ENCODE measurements at places on chromosomes 12 and 14. TPM values are rescaled to one million over a fixed set of nuclear protein-coding genes. Genes with fewer than 3 reads are reported as not detected.

The ANO4 gene
- total RNA-seq = 0.15 TPM

The LRP1-AS gene
- total RNA-seq = not detected

The FAM90A1 gene
- not detected for total RNA-seq

The SDR39U1 gene
- total RNA-seq = 58.7 TPM

The PLEK2 gene
- total RNA-seq = 22.4 TPM

The ANKRD33 gene
- not detected for total RNA-seq

The ZC2HC1C gene
- 1.3 TPM for total RNA-seq

The NFATC4 gene
- total RNA-seq = 0.23 TPM

The KCNJ8 gene
- not detected for total RNA-seq

The TRIM9 gene
- total RNA-seq = 0.19 TPM

The IAPP gene
- total RNA-seq = not detected

The KRT80 gene
- total RNA-seq = 27.4 TPM

The TIMM9 gene
- 102 TPM for total RNA-seq

The LYZ gene
- not detected for total RNA-seq
